ENCODE measurements at places on chromosomes 11 and 22. TPM values are rescaled to one million over a fixed set of nuclear protein-coding genes. Genes with fewer than 3 reads are reported as not detected.

PLEKHB1 gene
- total RNA-seq, result 0.40 TPM

RAB39A gene
- not detected for total RNA-seq

CASP5 gene
- total RNA-seq, result not detected

LUZP2 gene
- total RNA-seq, result 0.12 TPM

DDI1 gene
- not detected for total RNA-seq

DENND5A gene
- total RNA-seq, result 203 TPM

IL10RA gene
- total RNA-seq, result not detected

OR4A16 gene
- not detected for total RNA-seq

RASGRP2 gene
- total RNA-seq, result not detected

TYR gene
- not detected for total RNA-seq

P2RY6 gene
- total RNA-seq, result 2.6 TPM

FAM111B gene
- 6.4 TPM for total RNA-seq

GAB4 gene
- not detected for total RNA-seq

GNG3 gene
- not detected for total RNA-seq

TSGA10IP gene
- total RNA-seq, result 0.13 TPM

ART1 gene
- total RNA-seq, result not detected

CXCR5 gene
- total RNA-seq, result not detected

OLFML1 gene
- total RNA-seq, result 15.2 TPM

ALG12 gene
- 18.9 TPM for total RNA-seq

INSC gene
- total RNA-seq, result 1.6 TPM

SMTN gene
- total RNA-seq, result 122 TPM

SNX32 gene
- 0.37 TPM for total RNA-seq

DEUP1 gene
- total RNA-seq, result not detected

SYT12 gene
- total RNA-seq, result 1.6 TPM

LRRC74B gene
- total RNA-seq, result not detected

KCNK4 gene
- not detected for total RNA-seq
